ENCODE measurements at places on chromosomes 6 and 20.

DNA sequence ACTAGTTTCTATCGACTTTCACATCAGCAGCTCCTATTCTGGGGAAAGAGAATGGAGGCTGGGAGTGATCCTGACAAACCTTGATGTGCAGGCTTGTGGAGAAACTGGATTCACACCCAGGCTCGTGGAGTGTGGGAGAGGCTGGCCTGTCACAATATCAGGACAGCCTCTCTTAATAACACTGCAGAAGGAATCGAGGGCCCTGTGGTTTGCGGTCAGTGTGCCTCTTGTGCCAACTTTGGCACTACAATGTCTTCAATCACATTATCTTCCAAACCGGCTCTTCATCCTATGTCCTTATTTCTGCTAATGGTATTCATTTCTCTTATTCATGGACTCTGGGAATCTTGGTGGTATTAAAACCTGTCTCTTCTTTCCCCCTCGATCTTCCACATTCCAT, 92.7 kb downstream of the PRL start:
- DNase-seq, result no peak

DNA sequence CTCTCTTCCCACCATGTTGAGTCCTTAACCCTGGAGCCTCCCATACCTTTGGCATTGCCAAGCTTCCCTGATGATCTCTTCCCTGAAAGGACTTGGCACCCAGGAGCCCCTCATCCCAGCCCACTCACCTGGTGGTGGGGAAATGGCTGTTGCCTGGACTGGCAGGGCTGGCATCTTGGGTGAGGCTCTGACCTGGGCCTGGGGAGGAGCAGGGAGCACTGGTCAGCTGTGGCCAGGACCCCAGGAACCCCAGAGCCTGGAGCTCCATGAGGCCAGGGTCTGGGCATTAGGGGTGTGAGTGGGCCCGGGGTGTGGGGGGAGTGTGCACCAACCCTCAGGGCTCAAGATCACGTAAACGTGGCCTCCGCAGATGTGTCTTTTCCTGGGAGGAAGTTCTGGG, 9.5 kb downstream of the SDCBP2 start:
- no peak for DNase-seq

DNA sequence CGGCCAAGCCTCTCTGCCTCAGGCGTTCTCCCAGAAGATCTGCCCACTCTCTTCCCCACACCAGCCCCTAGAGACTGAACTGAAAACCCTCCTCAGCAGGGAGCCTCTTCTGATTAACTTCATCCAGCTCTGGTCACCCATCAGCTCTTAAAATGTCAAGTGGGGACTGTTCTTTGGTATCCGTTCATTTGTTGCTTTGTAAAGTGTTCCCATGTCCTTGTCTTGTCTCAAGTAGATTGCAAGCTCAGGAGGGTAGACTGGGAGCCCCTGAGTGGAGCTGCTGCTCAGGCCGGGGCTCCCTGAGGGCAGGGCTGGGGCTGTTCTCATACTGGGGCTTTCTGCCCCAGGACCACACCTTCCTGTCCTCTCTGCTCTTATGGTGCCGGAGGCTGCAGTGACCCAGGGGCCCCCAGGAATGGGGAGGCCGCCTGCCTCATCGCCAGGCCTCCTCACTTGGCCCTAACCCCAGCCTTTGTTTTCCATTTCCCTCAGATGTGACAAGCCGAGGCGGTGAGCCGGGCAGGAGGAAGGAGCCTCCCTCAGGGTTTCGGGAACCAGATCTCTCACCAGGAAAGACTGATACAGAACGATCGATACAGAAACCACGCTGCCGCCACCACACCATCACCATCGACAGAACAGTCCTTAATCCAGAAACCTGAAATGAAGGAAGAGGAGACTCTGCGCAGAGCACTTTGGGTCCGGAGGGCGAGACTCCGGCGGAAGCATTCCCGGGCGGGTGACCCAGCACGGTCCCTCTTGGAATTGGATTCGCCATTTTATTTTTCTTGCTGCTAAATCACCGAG, 14.2 kb downstream of the VEGFA start:
- no peak for DNase-seq

- DNase-seq, result no peak
Measured at GRCh38 chr6:22569281-22570184, at the start of gene HDGFL1. Gene HDGFL1 (plus strand): TSS chr6:22569566. CDS start chr6:22569576, 10 bp downstream.

DNA sequence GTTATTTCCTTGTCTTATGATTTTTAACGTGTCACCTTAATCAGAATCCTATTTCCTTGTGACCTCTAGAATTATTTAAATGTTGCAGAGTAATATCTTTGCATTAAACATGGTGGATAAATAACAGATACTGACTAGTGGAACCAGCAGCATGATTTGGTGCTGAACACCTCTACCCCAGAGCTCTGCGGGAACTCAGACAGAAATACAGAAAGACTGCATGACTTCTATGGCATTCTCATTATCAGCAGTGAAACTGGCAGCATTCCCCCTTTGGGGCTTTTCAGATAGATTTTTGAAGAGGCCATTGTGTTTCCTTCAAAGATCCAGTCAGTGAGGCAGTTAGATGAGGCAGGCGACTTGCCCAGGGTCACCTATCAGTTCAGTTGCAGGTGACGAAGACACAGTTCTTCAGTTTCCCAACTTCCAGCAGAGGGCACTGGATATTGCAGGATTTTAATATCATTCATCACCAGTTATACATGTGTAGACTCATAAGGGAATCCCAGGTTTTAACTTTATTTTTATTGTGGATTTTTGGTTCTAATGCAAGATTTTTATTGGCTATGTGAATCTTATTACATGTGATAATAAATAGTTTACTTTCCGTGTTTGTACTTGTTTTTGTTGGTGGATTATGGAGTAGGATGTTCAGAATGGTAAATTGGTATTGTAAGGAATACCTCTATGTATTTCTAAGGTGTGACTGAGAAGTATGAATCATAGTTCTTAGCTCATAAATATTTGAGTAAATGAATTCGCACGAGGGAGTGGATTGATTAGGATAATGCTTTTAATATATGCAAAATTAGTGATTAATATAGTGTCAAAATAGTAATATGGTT, 81.3 kb downstream of the AFDN start:
- no peak for DNase-seq

DNA sequence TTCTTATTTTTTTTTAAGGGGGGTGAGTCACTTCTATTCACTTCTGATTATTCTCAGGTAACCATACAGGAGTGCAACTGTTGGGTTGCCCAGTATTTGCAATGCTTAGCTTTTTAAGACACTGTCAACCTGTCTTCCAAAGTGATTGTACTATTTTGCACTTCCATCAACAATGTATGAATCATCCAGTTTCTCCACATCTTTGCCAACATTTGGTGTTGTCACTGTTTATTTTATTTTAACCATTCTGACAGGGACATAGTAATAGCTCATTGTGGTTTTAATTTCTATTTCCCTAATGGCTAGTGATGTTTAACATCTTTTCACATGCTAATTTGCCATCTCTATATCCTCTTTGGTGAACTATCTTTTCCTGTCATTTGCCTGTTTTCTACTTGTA, 1.4 kb upstream of the SLC13A3 start:
- no peak for DNase-seq

DNA sequence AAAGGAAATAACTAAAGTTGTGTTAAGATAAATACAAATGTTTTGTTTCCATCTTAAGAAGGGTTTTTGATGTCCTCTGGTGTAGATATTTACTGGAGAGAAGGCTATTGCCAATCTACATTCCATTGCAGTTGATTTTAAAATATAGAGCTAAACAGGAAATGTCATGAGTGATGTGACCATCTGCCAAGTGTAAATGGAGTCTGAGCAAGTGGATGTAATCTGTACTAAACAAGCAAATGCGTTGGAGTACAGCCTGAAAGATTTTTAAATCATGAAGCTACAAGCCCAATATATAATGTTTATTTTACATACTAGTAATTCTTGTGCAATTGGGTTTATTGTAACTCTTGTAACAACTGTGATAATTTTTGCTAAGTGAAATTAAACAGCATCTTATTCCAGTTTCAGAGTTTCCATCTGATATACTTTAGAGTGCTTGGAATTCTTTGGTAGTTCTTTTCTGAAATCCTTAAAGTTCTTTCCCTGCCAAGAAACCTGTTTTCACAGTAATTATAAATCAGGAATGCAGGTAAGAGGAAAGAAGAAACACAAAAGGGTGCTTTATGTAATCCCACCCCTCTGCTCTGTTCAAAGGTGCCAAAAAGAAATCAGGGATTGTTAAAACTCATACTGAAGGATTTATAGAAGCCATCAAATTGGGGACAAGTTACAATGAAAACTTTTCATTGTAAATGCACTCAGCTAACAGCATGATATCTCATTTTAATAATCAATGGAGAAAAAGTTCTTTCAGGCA, 47.2 kb upstream of the FLRT3 start:
- DNase-seq, result no peak

GRCh38 chr20:3011752-3012151, 31.7 kb upstream of the GNRH2 start:
- DNase-seq, result no peak

- no peak for DNase-seq
Measured at GRCh38 chr6:108619431-108620197, 58.9 kb downstream of the FOXO3 start.

- no peak for DNase-seq
Measured at GRCh38 chr20:48319943-48320584, 507.7 kb downstream of the PREX1 start.

GRCh38 chr6:91029211-91029610, 442.3 kb upstream of the MAP3K7 start:
- DNase-seq, result no peak

DNA sequence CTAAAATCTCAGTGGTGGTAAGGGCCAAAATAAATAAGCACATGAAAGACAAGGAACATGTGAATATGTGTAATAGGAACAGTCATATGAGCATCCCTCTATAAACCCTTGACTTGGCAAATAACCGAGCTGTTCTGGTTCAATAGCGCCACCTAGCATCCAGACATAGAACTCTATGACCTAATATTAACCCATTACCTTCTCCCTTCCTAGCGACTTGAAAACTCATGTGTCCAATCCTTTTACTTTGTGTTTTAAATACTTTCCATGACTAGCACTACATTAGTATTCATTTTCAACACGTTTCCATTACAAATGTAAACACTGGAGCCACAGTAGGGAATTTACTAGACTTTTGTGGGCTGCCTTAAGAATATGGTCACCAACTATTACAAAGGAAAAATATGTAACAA, 279.7 kb downstream of the UST start:
- DNase-seq, result no peak

GRCh38 chr6:157193443-157193996, 129.8 kb downstream of the TMEM242 start:
- no peak for DNase-seq

DNA sequence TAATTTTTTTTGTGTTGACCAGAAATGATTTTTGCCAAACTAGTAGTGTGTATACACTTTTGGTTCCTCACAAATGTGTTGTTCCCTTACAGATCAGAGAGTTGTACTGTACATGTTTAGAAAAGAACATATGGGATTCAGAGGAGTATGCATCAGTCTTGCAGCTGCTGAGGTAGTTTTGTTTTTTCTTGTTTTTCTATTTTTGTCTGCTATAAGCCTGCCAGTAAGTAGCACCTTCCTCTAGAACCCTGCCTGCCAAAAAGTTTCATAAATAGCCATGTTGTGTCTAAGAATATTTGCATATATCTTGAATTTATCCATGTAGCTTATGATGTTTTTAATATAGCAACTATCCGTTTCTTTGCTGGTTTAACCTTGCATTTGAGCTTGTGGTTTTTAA, 46.4 kb downstream of the ORC3 start:
- DNase-seq, result no peak

DNA sequence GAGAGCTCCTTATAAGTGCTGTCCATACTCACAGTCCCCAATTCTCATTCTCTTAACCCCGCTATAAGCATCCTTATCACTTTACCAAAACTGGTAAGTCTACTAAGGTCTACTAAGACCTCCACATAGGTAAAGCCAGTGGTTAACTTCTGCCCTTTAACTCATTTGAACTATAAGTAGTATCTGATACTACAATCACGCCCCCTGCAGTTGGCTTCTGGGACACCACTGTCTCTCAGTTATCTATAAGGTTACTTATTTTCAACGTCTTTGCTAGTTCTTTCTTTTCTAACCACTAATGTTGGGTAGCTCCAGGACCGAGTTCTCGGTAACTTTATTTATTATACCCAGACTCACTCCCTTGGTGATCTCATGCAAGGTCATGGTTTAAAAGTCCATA, 142.6 kb downstream of the ARHGAP18 start:
- DNase-seq, result no peak

DNA sequence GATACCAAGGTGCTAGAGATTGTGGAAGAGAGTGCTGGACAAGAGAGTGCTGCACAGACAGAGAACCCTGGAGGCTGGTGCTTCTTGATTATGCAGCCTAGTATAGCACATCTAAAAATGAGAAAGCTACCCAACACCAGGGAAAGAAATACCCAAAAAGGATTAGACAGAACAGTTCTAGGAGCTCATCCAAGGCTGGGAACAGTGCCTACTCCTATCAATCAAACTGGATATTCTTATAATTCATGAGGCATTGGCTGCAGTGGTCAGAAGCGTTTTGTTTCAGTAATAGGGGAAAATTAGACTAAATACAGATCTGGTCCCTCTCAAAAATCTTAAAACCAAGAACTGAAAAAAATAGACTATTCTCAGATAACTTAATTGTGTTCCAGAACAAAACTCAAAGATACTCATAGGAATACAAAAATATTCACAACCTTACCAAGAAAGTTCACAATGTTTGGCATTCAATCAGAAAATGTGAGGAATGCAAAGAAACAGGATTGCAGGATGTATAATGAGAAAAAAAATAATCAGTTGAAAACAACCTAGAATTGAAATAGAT, 222.9 kb downstream of the EPHA7 start:
- DNase-seq, result no peak

DNA sequence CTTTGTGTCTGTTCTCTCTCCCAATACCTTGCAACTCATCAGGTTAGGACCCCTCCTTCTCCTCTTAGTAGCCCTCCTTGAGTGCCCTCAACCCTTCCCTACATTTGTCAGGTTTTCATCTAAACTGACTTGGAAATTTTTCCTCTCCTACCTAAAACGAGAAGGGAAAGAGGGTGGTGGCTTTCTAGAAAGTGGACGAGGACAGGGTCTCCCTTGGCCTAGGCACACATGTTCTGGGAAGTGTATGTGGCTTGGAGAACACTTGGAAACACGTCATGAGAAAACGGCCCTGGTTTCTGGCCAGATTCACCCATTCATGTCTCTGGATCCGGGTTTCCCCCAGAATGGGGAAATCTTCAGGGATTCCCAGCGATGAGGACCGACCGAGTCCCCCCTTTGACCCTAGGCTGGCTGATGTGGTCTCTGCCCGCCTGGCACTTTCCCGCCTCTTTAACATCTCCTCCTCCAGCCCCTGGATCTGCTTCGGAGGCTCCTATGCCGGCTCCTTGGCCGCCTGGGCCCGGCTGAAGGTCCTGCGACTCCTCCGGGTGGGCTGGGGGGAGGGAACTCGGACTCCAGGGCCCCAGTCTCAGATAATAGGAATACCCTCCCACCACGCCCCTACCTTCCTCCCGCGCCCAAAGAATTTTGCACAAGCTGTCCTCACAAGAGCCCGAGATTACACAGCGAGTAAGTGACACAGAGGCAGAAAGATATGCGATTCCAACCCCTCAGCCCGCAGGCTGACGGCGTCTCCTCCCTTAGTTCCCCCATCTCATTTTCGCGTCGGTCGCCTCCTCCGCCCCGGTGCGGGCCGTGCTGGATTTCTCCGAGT, 3.0 kb downstream of the PRSS16 start:
- no peak for DNase-seq

- no peak for DNase-seq
Measured at GRCh38 chr6:131645846-131646245, 8.7 kb downstream of the ENPP3 start.

GRCh38 chr6:107616775-107617174, 126.9 kb downstream of the SOBP start:
- no peak for DNase-seq

- DNase-seq, result no peak
Measured at GRCh38 chr6:79403086-79403485, 134.1 kb downstream of the LCA5 start.

- DNase-seq, result no peak
Measured at GRCh38 chr6:2784061-2784460, 18.9 kb downstream of the WRNIP1 start.
